ENCODE measurements at places on chromosomes 16 and 17. TPM values are rescaled to one million over a fixed set of nuclear protein-coding genes. Genes with fewer than 3 reads are reported as not detected.

- no peaks in the 10 kb centered on the region for H3K27me3 ChIP-seq
- no peaks in the 10 kb centered on the region for H3K36me3 ChIP-seq
- no peak overlapping the region for H3K27ac ChIP-seq
- DNase-seq: peak; percentile 69
- H3K4me3 ChIP-seq: no peak overlapping the region
Measured at GRCh38 chr17:78144736-78145641, 1.2 kb upstream of the C17orf99 start.

- peaks cover 15% of the 10 kb centered on the region for H3K4me1 ChIP-seq
- no peaks in the 10 kb centered on the region for H3K27me3 ChIP-seq
- no peaks in the 10 kb centered on the region for H3K36me3 ChIP-seq
- no peak for DNase-seq
- no peak overlapping the region for H3K4me3 ChIP-seq
Measured at GRCh38 chr17:39082482-39082881, 69.0 kb downstream of the PLXDC1 start.

- H3K36me3 ChIP-seq: no peaks in the 10 kb centered on the region
- H3K4me1 ChIP-seq: peaks cover 20% of the 10 kb centered on the region
- H3K4me3 ChIP-seq: no peak overlapping the region
- peak overlapping the region; percentile 28 for H3K27ac ChIP-seq
- DNase-seq: peak; percentile 61
Measured at GRCh38 chr16:83722456-83723183, 85.2 kb upstream of the HSBP1 start.

Gene NDUFAB1
- total RNA-seq: 214 TPM

Gene CA5A
- total RNA-seq: not detected
